ENCODE measurements at places on chromosomes 13 and 19.
A peak's percentile ranks its signal among the peaks of the same experiment; 100 is the strongest.

GRCh38 chr19:2720777-2721569, at the start of gene DIRAS1:
Gene DIRAS1, minus strand, starts transcription at chr19:2721372. Its CDS starts 3,566 bp downstream, at chr19:2717806.
- no peak for DNase-seq

DNA sequence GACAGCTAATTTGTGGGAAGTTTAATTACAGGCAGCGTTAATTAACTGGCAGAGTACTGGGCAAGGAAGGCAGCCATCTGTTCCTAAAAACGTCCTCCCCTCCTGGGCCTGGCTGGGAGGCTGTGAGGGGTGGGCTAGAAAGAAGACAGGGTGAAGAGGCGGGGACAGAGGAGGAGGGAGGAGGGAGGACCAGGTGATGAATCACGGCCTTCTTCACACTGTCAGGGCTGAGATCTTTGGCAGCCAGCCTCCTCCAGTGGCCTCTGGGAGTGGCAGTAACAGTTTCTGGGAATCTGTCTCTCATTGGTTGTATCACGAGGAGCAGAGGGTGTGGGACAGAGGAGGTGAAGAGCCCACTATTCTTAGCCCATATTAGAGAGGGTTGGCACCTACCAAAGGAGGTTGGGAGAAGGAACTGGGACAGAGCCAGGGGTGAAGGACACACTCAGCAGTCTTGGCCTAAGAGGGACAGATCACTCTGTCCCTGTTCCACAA, 9.6 kb upstream of the ZNRF4 start:
- no peak for DNase-seq

DNA sequence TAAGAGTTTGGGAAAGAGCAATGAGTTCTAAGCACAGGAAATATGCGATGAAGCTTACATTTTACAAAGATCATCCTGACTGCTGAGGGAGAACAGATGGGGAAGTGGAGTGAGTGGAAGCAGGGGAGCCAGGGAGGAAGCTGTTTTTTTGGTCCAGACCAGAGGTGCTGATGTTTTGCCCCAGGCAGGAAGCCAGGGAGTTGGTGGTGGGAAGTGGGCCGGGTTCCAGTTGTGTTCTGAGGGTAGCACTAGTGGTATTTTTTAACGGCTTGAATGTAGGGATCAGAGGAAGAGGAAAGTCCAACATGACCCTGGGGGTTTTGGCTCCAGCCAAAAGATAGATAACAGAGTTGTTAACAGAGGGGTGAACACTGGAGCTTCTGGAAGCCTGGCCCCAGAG, 20.7 kb upstream of the OLFM4 start:
- DNase-seq: no peak

- DNase-seq: no peak
Observed at GRCh38 chr13:51916962-51917361, 55.2 kb downstream of the CCDC70 start.

DNA sequence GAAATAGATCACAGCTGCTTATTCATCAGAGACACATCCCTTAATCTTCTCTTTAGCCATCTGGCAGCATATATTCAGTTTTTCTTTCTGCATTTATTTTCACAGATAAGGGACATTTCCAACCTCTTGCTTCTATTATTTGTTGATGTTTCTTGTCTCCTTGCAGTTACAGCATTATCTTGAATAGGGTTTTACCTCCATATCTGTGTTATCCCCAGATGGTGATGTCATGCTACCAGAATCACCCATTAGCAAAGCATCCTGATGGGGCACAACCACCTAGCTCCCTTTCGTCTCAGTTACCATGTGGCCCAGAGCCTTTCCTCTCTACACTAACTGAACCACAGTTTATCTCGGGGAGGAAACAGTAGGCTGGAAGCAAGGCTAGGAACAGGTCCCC, 483.9 kb downstream of the FOXO1 start:
- DNase-seq: no peak

- DNase-seq: no peak
Observed at GRCh38 chr13:109224033-109224432, 562.4 kb downstream of the IRS2 start.

DNA sequence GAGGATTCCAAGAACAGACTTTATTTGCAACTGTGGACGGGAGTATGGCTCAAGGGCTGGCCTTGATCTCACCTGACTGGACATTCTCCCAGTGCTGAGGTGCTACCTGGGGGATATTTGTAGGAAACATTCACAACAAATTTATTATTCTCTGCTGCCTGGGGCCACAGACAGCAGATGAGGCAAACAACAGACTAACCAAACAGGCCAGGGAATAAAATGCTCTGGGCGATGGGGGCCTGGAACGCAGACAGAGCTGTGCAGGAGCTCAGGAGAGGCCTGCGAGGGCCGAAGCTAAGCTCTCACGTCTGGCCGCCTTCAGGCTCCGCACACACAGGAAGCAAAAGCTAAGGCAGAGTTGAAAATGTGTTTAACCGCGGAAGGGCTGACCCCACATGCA, 7.8 kb downstream of the PLPP2 start:
- no peak for DNase-seq

DNA sequence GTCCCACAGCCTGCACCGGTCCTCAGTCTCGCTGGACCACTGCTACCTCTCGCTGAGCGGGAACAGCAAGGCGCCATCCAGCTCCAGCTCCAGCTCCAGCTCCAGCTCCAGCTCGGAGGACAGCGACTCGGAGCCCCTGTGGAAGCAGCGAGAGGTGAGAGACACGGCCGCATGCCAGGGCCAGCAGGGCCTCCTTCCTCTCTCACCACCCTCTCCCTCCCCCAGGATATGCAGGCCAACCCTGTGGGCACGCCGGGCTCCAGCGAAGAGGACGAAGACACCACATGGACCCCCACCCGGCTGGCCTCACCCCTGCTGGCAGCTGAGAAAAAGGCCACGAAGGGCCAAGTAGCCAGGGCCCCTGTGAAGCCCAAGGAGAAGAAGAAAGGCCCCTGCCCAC, 7.3 kb downstream of the SIX5 start:
- no peak for DNase-seq

GRCh38 chr13:74771964-74772363, 637.8 kb upstream of the KLF12 start:
- no peak for DNase-seq

DNA sequence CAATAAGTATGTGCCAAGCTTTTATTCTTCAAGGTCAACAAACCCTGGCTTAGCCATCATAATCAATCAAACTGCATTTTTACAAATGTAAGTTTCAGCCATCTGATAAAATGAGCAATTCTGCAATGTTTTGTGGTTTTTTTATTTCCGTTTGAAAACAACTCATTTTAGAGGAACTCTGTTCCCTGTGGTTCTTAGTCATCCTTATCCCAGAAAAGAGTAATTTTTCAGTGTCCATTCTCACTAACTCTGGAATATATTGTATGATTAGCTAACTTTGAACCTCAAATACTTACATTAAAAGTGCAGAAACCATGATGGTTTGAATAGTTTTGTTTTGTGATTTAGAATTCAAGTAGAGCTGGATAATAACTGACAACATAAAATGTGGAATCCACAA, 87.6 kb downstream of the IRS2 start:
- DNase-seq: peak; percentile 51

- no peak for DNase-seq
Observed at GRCh38 chr19:58380037-58380661, 681 bp downstream of the ZNF837 start.

DNA sequence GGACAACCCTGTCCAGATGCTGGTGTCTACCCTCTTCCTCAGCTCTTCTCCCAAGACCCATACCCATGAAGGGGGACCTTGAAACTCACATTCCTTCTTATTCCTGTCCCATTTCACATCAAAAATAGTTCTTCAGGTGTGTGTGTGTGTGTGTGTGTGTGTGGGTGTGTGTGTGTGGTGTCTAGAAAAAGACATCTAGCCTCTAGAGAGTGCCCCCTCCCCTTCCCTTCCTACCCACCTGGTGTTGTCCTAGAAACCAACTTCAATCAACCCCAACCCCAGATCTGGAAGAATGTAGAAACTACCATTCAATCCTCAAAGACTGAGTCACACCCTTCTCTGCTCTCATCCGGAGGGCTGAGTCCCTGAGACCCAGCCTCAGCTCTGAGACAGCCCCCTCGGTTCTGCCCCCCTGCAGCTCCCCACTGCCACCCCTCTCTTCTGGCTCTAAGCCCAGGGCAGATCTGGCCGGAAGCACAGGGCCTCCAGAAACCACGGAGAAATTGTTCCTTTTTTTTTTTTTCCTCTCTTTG, 3.5 kb downstream of the KCNN4 start:
- DNase-seq: peak; percentile 97

DNA sequence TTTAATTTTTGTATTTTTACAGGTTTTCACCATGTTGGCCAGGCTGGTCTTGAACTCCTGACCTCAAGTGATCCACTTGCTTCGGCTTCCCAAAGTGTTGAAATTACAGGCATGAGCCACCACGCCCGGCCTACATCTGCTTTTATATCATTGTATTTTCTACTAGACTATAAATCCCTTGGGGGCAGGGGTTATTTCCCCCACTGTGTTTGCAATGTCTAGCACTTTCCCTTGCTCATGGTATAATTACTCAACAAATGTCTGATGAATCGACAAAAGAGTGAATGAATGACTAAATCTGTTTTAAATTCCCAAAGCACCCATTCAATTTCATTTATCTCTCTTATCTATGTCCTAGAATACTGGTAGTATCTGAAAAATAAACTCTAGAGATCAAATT, 244.5 kb upstream of the CSNK1A1L start:
- no peak for DNase-seq

DNA sequence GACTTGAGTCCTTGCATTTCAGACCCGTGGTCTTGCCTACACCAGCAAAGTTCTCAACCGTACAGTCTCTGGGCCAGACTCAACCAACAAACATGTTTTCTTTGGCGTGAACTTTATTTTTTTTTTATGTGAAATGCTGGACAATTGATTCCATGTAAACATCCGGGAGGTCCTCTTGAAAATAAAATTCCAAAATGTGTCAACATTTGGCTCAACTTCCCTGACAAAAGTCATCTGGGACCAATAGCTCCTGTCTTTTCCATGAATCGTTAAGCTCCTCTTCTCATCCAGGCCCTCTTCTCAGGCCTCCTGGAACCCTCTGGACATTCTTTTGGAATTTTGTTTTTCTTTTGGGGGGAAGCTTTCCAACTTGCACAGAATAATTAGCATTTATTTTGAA, 2.7 kb downstream of the ALDH16A1 start:
- no peak for DNase-seq

DNA sequence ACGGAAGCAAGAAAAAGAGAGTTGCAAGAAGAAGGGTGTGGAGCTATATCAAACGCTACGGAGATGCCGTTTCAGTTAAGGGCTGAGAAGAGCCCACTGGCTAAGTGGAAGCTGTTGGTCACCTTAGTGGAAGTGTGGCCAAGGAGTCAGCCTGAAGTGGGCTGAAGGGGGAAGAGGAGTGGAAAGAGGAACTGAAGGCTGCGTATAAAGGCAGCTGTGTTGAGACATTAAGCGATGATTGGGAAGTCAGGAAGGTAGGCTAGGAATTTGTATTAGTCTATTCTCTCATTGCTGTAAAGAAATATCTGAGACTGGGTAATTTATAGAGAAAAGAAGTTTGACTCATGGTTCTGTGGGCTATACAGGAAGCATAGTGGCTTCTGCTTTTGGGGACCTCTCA, 14.1 kb upstream of the FRY start:
- peak; percentile 51 for DNase-seq

DNA sequence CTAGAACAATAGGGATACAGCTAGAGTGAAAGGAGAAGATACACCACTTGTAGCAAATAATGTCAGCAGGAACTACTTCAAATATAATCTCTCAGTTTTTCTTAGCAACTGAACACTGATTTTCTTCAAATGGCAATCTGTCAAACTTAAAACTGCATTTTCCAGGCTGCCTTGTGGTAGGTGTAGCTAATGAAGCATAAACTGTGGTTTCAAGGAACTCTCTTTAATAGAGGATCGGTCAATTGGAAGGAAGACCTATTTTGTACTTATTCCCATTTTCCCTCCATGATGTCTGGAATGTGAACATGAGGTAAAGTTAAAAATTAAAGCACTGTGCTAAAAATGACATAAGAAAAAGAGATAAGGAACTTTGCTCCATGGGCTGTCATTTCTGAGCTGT, 1261.9 kb downstream of the PCDH17 start:
- no peak for DNase-seq

GRCh38 chr13:32334671-32335070, 19.4 kb downstream of the BRCA2 start:
- no peak for DNase-seq

- DNase-seq: no peak
Observed at GRCh38 chr13:45851171-45851921, at the start of gene SIAH3. Gene SIAH3, minus strand, starts transcription at chr13:45851753. Its CDS starts 124 bp downstream, at chr13:45851629.

DNA sequence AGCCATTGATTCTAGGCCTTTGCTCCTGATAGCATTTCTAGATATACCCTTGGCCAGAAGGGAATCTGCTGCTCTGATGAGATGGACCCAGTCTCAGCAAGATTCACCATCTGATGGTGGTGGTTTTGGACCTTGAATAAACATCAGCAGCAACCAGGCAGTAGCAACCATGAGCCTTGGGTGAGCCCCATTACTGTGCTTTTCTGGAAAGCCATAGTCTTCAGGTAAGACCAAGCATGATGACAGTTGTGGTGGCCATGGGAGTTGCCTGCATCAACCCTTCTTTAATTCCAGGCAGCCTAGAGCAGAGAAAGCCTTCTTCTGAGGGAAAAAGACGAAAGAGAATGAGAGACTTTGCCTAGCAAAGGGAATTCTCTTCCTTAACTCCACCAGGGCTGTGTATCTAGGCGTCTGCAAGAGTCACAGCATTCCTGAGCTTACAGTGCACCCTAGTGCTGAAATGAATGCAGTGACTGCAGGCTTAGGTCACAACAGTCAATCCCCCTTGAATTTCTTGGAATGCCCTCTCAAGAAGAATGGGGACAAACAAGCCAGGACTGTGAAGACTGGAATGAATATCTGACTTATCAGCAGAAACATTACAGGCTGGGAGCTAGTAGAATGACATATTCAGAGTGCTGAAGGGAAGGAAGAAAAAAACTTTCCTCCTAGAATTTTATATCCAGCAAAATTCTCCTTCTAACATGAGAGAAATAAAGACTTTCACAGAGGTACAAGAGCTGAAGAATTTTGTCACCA, 942.4 kb upstream of the PCDH20 start:
- DNase-seq: peak; percentile 60

DNA sequence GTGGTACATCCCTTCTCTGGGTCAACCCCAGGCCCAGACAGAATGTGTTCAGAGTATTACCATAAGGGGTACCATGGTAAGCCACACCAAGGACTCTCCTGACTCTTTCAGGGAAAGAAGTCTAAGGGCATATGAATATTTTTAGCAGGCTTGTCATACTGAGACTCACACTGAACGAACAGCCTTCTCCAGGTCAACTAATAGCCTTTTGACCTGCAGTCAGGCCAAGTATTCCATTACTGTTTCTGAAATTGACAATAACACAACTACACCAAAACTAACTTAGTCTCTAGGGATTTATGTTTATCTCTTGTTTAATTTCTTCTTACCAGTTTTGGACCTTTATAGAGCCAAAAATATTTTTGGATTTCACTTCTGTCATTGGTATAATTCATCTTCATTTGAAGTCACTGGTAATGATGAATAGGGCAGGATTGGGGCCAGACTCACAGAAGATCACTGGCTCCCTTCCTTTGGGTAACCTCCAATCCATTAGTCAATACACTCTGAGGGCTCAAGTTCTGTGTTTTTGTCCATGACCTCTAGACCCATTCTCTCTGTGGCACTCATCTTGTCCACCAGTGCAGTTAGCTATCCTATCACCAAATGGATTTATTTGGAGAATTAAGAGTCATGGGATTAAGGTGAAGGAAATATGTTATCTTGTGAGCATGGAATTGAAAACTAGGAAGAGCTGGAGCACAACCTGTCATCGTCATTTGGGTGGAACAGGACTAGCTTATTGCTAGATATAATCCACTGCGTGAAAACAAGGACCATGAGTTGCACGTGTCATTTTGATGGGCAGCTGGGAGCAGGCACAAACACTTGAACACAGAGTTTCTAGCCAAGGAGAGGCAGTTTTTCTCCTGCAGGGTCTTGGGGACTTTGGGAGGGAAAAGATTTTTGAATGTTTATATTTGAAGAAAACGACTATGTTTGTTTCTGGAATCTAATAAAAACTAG, 313.3 kb downstream of the DCLK1 start:
- DNase-seq: no peak

All from KBM-7 (cell line).